ENCODE measurements at places on chromosomes 4 and X.

- DNase-seq = no peak
Measured at GRCh38 chr4:88185906-88186305, 27.5 kb upstream of the ABCG2 start.

DNA sequence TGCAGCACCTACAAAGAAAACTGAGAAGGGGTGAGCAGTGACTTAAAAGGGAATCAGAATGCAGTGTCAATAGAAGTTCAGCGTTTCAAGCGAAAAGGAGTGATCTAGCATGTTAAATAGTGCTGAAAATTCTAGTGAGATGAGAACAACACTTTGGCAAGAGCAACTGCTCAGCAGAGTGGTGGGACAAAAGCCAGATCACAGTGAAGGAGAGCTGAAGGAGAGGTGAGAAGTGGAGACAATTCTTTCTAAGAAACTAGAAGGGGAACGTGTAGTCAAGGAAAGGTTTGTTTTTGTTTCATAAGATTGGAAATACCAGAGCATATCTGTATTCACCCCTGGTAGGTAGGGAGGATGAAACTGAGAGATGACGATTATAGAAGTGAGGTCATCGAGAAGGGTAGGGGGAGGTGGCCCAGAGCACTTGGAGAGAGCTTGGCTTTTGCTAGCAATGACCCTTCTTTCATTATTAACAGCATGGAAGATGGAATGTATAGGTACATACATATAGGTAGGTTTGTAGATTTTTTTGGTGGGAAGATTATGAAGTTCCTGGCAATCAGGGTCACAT is 33.7 kb downstream of the SRPX2 start:
- DNase-seq = no peak

GRCh38 chrX:19602866-19603622 is 87.7 kb upstream of the MAP3K15 start:
- DNase-seq = no peak

DNA sequence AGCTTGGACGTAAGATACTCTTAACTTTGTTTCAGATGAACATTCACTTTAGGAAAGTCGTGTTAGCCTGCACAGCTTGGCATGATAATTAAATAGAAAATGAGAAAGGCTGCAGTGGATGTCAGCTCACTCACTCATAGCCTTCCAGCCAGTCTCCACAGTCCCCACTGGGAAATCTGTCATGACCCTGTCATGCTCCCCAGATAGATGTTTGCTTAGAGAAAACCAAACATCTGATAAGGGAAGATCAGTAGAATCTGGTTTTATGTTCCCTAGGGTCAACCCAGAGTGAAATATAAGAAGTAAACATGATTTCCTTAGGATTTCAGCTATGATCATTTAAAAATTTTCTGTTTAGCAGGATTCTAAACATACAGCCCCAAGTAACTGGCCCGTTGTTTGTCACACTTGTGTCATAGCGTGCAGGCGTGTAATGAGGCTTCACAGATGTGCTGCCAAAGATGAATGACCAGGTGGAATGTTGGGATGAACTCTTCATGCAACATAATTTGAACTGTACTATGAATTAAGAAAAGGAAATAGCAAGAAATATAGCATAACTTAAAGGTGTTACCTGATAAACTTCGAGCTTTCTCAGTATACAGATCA is 180.1 kb downstream of the BANK1 start:
- DNase-seq = no peak

- DNase-seq = no peak
Measured at GRCh38 chrX:25427873-25428555, 412.2 kb upstream of the ARX start.
